ENCODE measurements at places on chromosomes 12 and 14.

DNA sequence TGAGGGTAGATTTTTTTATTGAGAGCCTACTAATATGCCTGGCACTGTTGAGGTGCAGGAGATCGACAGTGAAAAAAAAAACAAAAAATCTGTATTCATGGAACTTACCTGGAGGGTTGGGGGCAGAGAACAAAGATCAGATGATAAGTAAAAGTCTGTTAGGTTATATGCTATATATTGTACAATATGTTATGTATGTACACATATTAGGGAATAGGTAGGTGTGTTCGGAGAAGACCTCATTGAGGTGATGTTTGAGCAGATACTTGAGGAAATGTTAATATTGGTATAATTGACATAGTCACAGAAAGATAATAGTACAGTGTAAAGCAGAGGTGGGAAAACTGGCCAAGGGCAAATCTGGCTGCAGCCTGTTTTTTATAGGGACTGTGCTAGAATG is 5.6 kb downstream of the ARF6 start:
- no peak for DNase-seq

GRCh38 chr12:53059434-53060063 is 9.7 kb downstream of the TNS2 start:
- DNase-seq, result peak; percentile 19

- DNase-seq, result no peak
These were observed 142.4 kb downstream of the ITPR2 start for GRCh38 chr12:26690601-26691000.

DNA sequence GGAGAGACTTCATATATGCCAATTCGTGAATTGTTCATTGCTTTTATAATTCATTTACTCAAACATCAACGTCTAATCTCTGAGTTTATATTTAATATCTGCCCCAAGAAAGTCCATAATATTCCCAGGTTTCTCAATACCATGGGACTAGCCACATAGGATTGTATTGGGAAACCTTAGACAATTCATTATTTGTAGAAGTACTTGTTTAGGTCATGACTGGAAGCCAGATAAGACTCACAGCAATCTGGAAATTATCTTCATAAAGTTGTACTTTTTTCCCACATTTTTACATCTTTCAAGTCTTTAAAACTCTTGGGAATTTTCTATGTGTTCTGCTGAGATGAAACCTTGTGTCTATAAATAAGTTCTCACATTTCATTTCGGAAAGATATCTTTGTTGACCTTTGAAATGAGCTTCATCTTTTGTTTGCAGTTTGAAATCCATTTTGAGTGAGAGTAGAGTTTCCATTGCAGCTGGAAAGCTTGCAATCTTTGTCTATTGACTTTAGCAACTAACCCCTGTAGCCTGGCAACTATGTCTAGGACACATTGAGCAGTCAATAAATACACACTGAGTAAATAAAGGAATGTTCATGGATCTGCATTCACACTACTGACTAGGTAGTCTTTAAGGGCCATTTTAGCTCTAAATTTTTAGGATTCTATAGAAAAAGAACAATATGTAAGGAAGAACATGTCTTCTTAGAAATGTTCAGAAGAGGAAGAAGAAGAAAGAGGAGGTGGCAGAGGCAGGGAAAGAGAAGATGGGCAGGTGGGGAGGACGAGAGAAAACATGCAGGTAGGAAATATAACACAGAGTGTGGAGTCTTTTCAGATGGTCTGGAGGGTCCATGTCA is 154.4 kb downstream of the LRIG3 start:
- DNase-seq, result no peak

DNA sequence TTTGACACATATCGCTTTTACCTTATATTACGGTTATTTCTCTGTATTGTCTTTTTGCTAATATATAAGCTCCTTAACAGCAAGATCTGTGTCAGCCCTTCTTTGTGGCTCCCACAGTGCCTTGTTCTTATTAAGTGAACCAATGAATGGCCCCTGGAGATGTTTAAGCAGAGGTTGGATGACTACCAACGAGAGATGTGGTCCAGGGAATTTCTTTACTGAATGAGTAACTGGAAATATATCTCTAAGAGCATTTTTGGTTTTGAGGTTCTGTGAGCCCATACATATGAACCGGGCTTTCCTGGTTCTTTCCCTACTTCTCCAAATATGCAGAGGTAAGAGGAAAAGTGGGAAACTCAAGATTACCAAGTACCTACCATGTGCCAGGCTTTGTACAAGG is 23.5 kb downstream of the CALCOCO1 start:
- DNase-seq, result no peak

- no peak for DNase-seq
These were observed 39.6 kb upstream of the NFKBIA start for GRCh38 chr14:35444104-35444503.

GRCh38 chr12:30878024-30878423 is 48.5 kb upstream of the TSPAN11 start:
- DNase-seq, result no peak

DNA sequence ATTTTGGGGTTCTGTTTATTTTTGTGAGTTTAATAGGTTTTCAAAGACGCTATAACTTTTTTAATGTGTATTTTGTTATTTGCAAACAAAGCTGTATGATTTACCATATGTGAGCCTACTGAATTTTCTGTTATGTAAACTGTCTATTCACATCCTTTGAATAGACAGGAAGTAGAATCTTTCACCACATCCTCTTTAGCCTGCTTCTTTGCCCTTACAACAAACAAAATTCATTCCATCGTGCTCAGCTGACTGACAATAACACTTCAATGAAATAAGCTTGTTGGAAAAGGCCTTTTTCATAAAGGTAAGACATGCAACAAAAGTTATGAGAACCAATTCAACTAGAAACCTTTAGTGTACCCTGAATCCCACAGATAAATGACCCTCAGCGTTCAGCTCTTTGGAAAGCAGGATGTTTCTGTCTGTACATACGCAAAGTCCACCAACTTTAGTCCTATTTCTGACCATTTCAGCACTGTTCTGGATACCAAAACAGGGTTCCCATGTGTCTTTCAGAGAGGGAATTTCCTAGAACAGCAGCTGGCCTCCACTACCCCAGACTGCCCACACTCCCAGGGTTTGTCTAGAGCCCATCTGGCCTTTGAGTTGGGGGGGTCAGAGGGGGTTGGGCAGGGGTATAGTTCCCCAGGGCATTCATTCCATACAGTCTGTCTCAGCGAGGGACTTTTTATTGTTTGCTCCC is 71.3 kb downstream of the DUSP6 start:
- DNase-seq, result no peak

DNA sequence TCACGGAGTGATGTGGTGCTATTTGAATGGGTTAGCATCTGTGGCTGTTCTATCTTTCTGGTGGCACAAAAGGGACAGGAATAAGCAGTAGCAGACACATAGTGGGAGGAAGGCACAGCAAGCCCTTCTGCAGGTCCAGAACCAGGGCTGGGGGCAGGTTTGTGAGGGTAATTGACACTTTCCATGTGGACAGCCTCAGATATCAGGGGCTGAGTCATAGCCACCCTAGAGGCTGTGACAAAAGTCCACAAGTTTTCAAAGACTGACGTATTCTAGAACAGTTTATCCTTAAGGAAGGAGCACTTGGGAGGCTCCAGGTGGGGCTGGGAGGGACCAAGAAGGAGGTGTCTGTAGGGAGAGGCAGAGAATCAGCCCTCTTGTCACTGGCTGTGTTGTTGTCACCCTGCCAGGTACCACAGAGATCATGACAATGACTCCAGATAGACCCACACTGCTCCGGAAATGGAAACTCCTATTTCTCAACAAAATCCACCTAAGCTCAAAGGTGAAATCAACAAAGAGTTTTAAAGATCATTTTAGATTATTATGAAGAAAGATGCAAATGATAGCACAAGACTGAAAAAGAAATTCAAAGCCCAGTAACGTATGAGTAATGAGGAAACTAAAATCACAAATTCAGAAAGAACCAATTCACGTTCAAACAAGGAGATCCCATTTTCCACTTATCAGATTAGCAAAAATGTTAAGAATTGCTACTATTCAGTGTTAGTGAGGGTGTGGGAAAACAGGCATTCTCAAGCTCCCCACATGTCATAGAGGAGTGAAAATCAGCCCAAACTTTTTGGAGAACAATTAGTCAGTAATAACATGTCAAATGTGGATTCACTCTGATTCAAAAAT is 48.3 kb downstream of the NFKBIA start:
- DNase-seq, result no peak

- DNase-seq, result no peak
These were observed 5.0 kb upstream of the NPAS3 start for GRCh38 chr14:32933629-32934072.

- DNase-seq, result no peak
These were observed 18.9 kb downstream of the KIF26A start for GRCh38 chr14:104157016-104157928.

DNA sequence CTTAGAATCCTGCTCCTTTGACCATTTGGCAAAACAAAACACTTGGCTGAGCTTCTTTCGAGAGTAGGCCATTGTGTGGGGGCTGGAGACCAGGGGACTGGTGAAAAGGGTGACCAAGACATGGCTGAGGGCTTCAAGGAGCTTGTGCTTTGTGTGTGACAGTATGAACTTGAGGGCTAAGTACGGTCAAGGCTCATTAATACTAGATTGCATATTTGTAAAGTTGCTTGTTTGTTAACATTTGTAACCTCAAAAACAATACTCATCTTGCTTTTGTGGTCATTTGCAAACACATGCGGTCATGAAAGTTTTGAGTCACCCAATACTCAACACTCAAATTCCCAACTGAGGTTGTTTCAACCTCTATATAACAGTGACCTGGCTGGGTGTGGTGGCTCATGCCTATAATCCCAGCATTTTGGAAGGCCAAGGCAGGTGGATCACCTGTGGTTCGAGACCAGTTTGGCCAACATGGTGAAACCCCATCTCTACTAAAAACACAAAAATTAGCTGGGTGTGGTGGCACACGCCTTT is 42.5 kb downstream of the ZFYVE26 start:
- no peak for DNase-seq

DNA sequence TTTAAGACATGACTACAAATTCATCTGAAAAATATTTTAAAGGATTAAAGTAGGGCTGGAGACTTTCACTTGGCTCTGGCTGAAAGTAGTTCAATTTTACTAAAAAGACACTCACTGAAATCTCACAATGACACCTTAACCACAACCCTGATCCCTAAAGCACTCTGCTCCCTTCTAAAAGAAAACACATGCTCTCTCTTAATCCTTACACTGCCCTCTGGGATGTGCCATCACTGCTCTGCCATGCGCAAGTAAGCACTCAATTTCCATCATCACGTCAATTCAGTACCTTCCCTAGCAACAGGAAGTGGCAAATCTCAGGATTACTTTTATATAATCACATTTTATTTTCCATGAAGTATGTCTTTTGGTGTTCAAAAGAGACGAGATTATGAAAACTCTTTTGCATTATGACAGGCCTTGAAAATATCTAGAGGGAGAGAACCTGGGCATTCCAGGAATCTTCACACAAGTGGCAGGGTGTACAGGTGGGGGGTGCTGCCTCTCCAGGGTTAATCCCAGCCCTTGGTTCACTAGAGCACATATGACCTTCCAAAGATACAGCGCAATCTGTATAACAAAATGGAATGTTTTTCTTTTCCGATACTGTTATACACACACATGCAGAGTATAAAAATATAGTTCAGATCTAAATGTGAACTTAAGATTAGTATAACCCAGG is 7.3 kb downstream of the ATG14 start:
- DNase-seq, result no peak

GRCh38 chr12:51883998-51884675 is 3.8 kb upstream of the ANKRD33 start:
- no peak for DNase-seq
